ENCODE measurements at places on chromosomes 7 and 10.
A peak's percentile ranks its signal among the peaks of the same experiment; 100 is the strongest.

- peak; percentile 8 for DNase-seq
These were observed 83.9 kb downstream of the JAZF1 start for GRCh38 chr7:28096713-28097112.

- no peak for DNase-seq
These were observed 73.0 kb downstream of the UBE3C start for GRCh38 chr7:157211690-157212089.

DNA sequence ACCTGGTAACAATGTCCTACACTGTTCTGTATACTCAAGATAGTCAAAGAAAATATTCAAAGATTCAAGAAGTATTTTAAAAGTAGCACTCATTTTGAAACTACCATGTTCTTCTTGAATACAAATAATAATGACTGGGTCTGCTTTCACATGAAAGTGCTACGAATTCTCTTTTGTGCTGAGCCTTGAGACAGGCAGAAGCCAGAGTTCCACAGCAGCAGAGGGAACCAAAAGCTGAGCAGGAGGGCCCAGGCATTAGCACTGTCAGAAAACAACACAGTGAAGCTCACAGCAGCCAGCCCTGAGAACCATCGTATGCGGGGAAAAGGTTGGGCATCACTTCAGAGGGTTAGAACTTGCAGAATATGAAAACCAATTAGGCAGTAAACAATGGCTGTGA is 38.9 kb downstream of the ANKMY2 start:
- no peak for DNase-seq

GRCh38 chr10:112335111-112335867 is 38.6 kb upstream of the ACSL5 start:
- no peak for DNase-seq

DNA sequence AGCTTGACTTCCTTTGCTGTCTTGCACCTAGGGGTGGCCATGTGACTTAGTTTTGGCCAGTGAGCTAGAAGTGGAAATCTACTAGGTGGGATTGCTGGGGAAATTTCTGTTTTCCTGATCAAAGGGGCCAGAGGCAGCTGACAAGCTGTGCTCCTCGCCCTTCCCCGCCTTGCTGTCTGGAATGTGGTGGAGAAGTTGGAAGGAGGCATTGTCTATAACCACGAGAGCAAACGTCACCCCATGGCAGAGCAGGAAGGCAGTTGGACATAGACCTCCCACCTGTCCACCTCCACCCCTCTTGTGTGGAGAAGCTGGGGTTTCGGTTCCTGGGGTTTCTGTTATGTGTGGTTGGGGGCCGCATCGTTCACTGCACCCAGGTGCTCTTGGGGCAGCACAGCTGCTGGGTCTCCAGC is 7.3 kb downstream of the SFRP5 start:
- DNase-seq, result no peak

GRCh38 chr10:133142523-133143199 is 17.4 kb upstream of the KNDC1 start:
- DNase-seq, result no peak

DNA sequence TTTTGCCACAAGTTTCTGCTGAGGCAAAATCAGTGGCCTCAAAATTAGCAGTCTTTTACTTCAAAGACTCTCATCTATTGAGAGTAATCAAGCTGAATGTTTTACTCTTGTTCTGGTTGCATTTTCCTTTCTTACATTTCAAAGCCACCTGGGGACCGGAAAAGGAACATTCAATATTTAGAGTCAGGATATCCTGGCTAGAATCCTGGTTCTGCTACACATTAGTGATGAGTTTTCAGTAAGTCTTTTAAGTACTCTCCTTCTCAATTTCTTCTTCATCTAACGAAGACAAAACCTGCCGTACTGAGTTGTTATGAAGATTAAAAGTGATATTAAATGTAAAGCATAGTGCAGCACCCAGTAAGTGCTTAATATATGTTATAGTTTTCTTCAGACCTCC is 52.5 kb downstream of the LAMB4 start:
- DNase-seq, result no peak

DNA sequence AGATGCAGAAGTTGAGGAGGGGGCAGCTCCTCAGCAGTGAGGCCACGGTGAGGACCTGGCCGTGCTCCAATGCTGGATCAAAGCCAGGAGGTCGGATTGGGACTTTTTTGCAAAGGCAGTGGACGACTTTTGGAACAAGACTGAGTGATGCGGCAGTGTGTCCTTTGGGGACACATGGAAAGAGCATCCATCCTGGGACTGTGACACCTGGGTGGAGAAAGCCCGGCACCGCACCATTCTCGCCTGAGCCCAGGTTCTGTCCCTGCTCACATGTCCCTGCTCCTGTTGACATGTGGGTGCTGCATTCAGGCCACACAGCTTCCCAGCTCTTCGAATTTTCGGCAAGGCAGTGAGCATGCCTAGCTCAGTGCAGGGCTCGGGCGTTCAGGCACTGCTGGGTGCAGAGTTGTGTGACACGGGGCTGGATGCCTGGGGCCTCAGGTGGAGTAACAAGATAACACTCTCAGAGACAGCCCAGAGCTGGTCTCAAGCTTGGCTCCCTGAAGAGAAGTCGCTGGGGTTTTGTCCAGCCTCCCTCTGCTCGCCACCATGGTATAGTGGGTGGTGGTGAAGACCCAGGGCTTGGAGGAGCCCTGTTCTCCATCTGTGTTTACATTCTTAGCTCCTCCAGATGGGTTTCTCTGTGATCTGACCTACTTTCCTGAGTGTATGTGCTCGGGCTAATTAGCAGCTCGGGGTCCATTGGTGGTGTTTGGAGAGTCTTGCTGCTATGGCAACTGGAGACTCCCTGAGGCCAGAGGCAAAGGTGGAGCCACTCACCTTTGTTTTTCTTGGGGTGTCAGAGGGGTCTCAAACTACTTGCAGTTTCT is 111.7 kb upstream of the BTBD16 start:
- no peak for DNase-seq

- no peak for DNase-seq
These were observed 43.1 kb upstream of the CAMK2B start for GRCh38 chr7:44368455-44368854.

DNA sequence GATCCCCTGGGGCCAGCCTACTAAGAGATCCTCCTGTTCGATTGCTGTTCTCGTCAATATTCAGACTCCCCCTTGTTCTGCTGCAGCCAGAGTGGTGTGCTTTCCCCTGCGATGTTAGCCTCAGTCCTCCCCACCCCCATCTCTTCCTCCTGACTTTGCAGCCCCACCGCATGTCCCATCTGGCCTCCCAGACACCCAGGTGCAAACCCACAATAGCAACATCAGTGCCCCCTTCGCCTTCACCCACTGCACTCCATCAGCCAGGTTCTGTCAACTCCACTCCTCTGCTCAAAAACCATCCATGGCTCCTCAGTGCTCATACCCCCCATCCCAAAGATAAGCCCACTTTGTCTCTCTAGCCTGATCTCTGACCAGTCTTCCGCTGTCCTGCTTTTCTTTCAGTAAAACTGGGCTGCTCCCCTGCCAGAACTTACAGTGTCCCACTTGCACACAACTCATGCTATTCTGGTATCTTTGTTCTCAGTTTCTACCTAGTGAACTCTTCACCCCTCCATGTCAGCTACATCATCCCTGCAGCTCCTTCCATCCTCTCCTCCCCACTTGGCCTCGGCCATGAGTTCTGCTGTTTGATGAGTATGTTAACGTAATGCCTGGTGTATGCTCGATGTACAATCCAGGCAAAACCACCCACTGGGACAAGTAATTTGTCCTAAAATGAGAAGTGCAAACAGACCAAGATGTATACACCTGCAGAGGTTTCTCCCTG is 26.6 kb downstream of the COL13A1 start:
- DNase-seq, result no peak

- DNase-seq, result no peak
These were observed 467.4 kb downstream of the TYW1 start for GRCh38 chr7:67463983-67464382.

DNA sequence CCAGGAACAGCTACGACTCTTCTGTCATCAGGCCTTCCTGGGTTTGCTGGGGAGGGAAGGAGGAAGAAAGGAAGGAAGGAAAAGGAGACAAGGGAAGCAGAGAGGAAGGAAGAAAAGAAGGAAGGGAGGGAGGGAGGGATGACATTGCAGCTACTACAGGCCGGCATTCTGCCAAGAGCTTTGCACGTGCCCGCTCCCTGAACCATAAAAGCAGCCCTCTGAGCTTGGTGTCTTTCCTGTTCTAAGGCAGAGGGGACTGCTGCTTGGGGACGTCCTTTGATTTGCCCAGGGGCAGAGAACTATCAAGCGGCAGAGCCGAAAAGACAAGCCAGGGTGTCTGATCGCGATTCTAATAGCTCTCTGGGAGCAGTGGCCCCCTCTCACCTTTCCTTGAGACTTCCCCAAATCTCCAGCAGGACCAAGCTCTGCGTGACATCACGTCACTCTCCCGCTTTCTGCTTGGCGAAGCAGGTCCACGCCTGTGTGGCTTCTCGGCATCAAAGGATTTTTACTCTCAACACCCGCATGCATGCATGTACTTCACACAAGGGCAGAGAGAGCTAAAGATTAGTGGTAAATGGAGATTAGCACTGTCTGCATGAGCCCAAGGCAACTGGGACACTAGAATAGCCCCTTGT is 167.8 kb upstream of the AUTS2 start:
- DNase-seq, result no peak

GRCh38 chr7:132654150-132654549 is 77.9 kb upstream of the PLXNA4 start:
- DNase-seq, result no peak

- DNase-seq, result no peak
These were observed 215.0 kb downstream of the PTPRN2 start for GRCh38 chr7:158372400-158373342.

DNA sequence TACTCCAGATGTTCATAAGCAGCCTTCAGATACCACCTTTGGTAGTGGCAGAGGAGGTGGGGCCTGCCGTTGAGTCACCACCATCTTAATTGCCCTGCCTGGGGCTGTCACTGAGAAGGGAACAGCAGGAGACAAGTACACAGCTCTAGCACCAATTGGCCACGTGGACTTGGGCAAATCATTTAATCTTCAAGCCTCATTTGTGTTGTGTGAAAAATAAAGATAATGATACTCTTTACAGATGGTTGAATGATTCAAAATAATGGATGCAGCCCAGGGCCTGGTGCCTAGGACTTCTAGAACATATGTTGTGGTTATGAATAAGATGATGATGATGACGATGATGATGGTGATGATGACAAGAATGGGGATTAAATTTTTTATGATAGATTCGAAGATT is 111.9 kb upstream of the ADAM12 start:
- DNase-seq, result no peak

DNA sequence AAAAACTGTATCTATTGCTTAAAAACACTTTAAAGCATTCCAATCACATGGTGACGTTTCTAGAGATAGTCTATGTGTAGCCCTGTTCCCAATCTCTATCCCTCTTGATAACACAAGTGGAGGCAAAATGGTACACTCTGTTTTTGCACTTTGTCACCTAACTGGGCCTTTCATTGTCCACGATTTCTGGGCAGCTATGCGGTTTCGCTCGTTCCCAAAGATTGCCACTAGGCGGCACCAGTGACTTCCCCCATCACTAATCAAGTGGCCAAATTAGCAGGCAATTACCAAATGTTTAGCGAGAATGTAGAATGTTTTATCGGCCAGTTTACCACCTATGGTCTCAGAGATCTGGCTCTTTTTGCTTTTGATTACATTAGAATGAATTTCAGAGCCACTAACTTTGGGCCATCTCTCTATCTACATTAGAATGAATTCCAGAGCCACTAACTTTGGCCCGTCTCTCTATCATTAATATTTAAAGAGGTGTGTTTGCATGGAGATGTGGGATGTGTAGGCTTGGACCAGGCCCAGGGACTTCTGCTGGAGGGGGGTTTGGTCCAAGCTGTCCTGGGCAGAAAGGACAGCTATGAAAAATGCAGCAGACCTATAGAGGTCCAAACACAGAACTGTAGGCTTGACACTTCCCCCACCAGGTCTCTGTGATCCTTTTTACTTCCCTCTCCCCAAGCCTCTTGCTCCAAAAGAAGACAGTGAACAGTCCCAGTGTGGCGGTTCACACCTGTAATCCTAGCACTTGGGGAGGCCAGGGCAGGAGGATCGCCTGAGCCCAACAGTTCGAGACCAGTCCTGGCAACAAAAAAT is 90.1 kb downstream of the EPC1 start:
- peak; percentile 55 for DNase-seq

All from activated T-cell treated with anti-CD3 and anti-CD28 coated beads for 48 hours (primary cell).